ENCODE measurements at places on chromosomes 2 and 18.
A peak's percentile ranks its signal among the peaks of the same experiment; 100 is the strongest.

GRCh38 chr18:51653507-51654213 is 456.2 kb upstream of the MEX3C start:
- no peak for DNase-seq

- DNase-seq, result no peak
Measured at GRCh38 chr2:233428438-233428837, 74.1 kb downstream of the DGKD start.

DNA sequence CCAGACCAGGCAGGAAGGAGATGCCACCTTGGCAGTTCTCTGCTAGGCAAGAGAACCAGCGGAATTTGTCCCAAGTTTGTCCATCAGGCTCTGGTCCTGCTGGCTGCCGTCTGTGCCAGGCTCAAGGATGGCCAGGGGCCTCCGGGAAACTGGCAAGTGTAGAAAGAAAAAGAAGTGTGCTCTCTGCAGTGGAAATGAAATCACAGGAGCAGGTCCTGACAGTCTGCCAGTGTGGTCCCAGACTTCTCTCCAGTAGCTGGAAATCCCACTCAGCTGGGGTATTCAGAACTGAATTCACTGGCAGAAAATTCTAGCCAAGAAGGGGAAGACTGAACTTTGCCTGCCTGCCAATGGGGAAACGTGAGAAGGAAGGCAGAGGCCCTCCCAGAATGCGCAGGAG is 91.0 kb downstream of the STPG4 start:
- DNase-seq, result no peak

DNA sequence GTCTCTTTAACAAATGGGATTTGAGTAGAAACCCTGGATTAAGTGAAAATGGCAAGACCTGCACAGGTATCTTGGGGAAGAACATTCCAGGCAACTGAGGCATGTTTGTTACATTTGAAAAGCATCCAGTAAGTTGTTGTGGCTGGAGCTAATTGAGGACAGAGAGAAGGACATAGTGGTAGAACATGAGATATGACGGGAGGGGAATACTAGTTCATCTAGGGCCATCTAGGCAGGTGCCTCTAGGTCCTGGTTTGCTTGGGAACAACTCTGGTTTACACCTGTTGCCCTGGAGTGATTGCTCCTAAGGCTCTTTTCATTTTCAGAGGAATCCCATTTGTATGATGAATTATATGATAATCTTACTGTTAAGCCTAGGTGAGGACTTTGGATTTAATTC is 19.7 kb upstream of the CCDC141 start:
- no peak for DNase-seq

GRCh38 chr18:78774741-78775141 is 204.9 kb upstream of the SALL3 start:
- no peak for DNase-seq

GRCh38 chr2:130844161-130844560 is 7.4 kb downstream of the ARHGEF4 start:
- no peak for DNase-seq

DNA sequence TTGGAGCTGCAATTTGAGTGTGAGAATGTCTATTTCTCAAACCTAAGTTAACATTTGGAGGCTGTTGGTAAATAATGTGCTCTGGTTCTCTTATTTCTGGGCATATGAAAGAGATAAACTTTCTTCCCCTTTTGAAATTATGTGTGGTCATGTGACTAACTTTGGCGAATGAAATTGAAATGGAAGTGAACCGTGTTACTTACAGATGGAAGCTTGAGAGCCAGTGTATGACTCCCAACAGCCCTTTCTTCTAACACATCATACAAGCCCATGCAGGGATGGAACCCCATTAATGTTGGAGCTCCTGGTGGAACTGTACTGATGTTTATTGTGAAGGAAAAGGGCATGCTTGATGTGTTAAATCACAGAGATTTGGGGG is 725.8 kb downstream of the TSN start:
- no peak for DNase-seq

DNA sequence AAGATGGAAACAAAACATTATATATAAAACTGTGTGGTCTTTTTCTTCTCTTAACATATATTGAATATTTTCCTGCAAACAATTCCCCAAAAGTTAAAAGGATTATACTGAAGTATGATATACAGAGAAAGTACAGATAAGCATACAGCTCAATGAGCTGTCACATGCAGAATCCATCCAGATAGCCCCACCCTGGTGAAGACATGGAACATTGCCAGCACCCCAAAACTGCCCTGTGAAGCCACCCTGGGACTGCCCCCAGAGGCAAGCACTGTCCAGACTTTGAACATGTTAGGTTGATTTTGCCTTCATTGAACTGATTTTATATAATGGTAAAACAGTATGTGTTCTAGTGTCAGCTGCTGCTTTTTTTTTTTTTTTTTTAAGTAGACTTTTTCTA is 112.3 kb upstream of the IL1R2 start:
- no peak for DNase-seq

DNA sequence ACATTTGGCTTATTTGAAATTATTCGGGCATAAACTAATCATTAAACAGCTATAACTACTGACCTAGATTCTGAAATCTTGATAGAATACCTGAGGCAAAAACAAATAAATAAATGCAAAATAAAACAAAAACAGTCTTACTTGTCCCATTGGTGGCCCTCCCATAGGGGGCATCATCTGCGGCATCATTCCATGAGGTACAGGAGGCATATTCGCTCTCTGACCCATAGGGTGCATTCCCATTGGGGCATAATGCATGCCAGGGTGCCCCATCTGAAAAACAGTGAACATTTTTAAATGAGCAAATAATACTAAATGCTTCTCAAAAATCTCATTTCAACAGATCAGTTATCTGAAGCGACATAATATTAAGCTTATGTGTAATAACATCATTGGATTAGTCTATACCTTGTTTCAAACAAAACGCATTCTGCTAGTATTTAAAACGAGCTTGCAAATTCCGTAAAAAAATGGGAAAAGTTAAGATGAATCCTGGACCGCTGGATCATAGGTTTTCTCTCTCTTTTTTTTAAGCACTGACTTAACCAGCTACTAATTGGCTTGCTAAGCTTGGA is 1.3 kb downstream of the PRPF40A start:
- no peak for DNase-seq

- DNase-seq, result peak; percentile 65
Measured at GRCh38 chr2:160522951-160523710, 29.5 kb upstream of the RBMS1 start.

DNA sequence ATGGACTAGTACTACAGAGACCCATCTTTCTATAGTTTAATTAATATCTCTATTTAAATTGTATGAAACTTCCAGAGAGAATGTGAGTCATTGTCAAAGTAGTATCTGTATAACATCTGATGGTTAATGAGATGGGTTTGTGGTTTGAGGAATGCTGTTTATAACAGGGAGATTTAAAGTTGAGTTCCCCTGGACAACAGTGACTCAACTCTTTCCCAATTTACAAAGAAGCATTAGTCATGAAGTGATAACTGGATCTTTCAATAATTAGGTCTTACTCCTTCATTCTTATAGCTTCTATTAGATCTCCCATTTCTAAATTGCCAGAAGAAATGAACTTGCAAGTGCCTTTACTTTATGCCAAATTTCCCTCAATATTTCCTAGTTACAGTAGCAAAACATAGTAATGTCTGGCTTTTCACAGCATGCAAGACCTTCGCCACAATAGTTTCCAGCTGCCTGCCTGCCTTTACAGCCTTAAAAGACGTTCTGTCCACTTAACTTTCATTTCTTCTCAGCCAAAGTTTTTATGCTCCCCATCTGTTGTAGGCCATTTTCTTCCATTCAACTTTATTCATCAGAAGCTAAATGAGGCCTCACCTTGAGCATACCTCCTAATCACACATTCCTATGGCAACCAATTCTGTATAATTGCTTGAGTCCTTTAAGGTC is 47.7 kb upstream of the WDR75 start:
- DNase-seq, result peak; percentile 98

- DNase-seq, result no peak
Measured at GRCh38 chr18:64100116-64100922, 48.6 kb downstream of the LINC00305 start.
